Stimulated activated CD8-positive, alpha-beta memory T cell treated with anti-CD3 and anti-CD28 coated beads, Interleukin-2, amount 100 ng/mL, for 1 hour (primary cell): ENCODE measurements at places on chromosomes 16 and 17.
A peak's percentile ranks its signal among the peaks of the same experiment; 100 is the strongest.

- peak; percentile 59 for DNase-seq
Observed at GRCh38 chr17:27236717-27237315, 57.1 kb upstream of the WSB1 start.

DNA sequence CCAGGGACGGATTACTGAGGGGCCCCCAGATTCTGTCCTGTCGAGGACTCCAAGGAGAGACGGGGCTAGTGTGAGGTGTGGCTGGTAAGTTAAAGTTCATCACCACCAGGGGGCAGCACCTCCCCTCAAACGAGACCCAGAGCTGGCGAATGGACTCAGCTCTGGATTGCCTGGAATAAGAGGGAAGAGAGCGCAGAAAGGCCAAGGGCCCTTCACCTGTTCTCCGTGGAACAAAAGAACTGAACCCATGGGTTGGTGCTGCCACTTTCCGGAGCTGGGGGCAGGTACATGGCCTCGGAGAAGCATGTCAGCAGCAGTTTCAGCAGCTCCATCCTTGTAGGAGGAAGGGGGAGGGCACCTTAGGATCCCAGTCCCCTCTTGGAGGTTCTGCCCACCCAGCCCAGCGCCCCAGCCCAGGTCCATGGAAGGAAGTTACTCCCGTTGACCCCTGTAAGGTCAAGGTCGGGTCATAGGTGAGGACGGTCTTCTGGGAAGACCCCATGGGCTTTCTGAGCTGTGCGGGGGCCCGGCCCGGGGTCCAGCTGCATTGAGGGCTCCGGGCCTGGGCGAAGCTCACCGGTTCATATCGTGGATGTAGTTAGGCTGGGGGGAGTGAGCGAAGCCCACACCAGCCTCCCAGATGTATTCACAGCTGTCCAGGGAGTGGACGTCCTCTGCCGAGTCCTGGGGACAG is 10.8 kb downstream of the HID1 start:
- DNase-seq, result peak; percentile 73

- no peak for DNase-seq
Observed at GRCh38 chr17:64063766-64064224, 43.4 kb upstream of the ICAM2 start.

GRCh38 chr17:1651559-1651844 is 1.8 kb upstream of the RILP start:
- DNase-seq, result no peak

DNA sequence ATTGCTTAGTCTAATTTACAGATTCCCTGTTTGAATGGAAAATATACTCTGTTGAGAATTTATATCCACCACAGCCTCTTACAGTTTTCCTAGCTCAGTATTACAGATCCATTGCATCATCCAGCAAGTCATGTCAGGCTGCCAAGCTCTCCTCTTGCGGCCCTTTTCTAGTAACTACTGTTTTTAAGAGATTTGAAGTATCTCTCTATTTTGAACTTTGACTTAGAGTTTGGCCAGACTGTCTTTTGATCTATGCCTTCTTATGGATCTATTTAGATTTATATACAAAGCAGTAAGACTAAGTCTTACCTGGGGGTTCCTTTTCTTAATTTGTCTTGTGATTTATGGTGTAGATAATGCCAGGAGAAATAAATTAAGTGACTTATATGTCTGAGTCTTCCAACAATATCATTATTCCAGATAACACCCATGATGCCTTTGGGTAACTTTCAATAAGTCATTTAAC is 53.1 kb upstream of the ABCC11 start:
- DNase-seq, result no peak

DNA sequence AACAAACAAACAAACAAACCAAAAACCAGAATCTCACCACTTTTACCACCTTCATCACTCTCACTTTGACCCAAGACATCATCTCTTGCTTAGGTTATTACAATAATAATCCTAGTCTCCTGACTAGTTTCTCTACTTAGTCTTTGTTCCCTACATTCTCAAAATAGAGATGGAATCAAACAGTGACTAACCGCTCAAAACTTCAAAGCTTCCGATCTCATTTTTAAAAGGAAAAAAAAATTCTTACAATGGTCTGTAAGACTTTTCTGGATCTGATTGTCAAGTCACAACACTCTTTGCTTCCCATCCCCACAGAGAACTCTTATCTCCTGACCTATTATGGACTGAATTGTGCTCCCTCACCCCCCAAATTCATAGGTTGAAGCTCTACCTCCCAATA is 60.9 kb downstream of the SPAG9 start:
- DNase-seq, result no peak

GRCh38 chr17:18300725-18301480 is 13.9 kb downstream of the TOP3A start:
- DNase-seq, result no peak

- DNase-seq, result no peak
Observed at GRCh38 chr16:23317266-23317661, 15.2 kb downstream of the SCNN1B start.

GRCh38 chr16:1308036-1308976 is 1.1 kb upstream of the UBE2I start:
- DNase-seq, result no peak

DNA sequence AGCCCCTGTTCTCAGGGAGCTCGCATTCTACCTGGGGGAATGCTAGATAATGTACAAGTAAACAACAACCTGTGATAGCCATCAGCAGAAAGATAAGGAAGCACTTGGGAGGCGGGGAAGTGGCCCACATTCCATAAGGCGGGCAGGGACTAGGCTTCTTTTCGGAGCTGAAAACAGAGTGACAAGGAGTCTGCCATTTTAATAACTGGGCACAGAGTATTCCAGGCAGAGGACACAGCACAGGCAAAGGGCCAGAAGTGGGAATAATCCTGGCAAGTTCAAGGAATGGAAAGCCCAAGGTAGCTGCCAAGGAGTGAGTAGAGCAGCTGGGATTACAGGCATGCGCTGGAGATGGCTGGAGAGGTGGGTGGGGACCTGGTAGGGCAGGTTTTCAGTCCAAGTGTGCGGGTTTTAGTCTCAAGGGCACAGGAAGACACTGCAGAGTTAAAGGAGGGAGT is 24.3 kb downstream of the USP43 start:
- DNase-seq, result no peak

DNA sequence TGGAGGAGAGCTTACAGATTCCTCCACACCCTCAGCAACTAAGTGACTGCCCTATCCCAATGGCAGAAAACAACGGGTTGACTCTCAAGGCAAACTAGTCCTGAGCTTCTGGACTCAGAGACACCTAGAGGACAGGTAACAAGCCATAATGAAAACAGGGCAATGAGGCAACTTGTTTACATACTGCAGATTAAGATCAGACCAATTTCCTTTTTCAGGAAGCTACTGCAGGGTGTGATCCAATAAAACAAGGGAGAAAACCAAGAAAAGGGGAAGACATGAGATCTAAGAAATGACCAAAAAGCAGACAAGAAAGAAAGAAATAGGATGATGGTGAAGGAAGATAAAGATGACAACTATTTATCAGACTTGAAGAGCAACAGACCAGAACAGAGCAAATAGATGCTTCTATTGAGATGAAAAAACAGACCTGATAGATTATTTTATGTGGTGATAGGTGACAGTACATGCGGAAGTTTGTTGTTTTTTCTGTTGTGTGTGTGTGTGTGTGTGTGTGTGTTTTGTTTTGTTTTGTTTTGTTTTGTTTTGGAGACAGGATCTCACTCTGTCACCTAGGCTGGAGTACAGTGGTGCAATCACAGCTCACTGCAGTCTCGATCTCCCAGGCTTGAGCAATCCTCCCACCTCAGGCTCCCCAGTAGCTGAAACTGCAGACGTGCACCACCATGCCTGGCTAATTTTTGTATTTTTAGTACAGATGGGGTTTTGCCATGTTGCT is 120.7 kb downstream of the GAS7 start:
- no peak for DNase-seq

DNA sequence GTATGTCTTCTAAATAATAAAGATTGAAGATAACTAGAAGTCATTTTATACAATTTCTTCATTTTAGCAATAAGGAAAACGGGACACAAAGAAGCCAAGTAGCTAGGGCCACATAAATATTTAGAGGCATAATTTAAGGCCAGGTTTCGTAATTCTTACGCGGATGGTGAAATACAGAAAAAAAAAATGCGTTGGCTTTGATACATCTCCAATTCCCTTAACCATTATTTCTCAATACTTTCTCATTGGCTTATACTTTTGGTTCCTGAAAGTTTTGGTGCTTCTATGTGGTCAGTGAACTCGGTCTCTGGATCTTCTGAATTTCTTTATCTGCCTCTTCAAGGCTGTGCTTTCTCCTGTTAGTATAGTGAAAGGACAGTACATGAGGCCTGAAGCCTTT is 888.1 kb downstream of the KCNJ2 start:
- no peak for DNase-seq

DNA sequence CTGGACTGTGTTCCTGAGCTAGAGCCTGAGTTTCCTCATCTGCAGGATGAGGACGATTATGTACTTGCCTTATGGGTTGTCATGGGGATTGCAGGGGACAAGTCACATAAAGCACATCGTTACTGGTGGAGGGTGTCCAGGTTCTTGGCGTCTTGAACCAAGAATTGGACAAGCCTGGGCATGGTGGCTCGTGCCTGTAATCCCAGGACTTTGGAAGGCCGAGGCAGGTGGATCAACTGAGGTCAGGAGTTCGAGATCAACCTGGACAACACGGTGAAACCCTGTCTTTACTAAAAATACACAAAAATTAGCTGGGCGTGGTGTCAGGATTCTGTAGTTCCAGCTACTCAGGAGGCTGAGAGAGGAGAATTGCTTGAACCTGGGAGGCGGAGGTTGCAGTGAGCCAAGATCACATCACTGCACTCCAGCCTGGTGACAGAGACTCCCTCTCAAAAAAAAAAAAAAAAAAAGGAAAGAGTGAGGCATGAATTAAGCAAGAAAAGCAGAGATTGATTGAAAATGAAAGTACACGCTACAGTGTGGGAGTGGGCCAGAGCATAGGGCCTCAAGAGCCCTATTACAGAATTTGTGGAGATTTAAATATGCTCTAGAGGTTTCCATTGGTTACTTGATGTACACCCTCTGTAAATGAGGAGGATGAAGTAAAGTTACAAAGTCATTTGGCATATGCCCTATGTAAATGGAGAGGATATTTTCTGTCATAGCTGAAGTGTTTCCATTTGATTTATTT is 30.7 kb downstream of the ADGRG5 start:
- no peak for DNase-seq
